ENCODE measurements at places on chromosomes 2 and 18.

GRCh38 chr18:63253428-63254372 is 65.9 kb downstream of the BCL2 start:
- peak; percentile 77 for DNase-seq

GRCh38 chr2:120661551-120661950 is 74.1 kb upstream of the GLI2 start:
- no peak for DNase-seq

DNA sequence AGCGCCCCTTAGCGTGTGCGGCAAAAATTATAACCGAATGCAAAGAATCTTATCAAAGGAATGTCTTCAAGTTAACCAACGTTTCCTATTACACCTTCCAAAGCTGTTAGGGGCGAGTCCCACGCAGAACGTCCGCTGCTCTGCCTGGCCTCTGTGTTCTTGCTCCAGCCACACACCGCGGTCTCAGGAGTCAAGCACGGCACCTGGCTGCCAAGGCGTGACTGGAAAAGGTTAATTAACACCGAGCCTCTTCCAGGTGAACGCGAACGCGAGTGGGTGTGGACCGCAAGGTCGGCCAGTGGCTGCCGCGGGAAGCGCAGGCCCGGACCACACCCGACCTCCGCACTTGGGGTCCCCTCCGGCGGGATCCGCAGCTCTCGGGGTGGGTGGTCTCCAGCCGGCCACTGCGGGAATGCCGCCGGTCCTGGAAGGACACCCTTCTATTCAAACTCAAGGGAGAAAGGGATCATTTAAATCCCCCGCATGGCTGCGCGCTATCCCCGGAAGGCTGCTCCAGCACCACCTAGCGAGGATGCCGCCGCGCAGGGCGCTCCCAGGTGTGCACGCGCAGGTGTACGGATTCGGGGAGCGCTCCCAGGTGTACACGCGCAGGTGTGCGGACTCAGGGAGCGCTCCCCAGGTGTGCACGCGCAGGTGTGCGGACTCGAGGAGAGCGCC is 830 bp downstream of the CYB5A start:
- no peak for DNase-seq

GRCh38 chr2:58341047-58341446 is 99.9 kb upstream of the FANCL start:
- no peak for DNase-seq

GRCh38 chr2:72094701-72095100 is 53.0 kb downstream of the CYP26B1 start:
- no peak for DNase-seq

GRCh38 chr2:68589963-68590362 is 53.4 kb upstream of the PROKR1 start:
- no peak for DNase-seq

GRCh38 chr18:60981682-60982328 is 351.4 kb upstream of the CDH20 start:
- no peak for DNase-seq

DNA sequence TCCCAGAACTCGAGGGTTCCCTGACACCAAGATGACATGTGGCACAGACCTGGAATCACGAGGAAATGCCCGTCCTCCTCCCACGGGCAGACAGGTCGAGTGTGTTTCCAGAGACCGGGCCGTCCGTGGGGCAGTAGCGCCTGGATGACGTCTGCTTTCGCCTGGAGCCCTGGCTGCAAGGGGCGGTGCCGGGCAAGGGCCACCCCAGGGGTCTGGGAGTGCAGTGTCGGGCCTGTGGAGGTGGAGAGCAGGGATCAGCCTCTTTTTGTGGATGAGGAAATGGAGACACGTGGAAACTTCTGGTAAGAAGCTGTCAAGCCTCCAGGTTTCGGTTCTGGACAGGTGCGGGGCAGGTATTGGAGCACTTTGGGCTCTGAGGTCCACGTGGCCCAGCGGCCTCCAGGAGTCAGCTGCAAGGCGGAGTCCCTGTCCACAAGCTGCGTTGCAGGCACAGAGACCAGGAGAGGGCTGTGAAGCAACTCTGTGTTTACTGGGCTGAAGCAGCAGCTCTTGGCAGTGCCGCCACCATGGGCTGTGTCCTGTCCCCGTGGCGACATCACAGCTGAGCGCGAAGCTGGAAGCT is 25.6 kb downstream of the NFATC1 start:
- no peak for DNase-seq

DNA sequence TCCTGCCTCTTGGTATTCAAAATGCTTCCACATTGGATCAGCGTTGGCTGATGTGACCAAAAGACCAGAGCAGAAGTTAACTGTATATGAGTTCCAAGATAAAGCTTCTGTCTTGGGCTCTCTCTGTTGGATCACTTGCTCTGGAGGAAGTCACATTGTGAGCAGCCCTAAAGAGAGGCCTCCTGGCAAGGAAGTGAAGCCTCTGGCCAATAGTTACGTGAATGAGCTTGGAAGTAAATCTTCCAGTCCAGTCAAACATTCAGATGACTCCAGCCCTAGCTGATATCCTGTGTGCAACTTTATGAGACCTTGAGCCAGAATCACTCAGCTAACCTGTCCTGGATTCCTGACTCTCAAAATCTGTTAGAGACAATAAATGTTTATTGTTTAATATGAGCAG is 67.7 kb upstream of the CDKL4 start:
- no peak for DNase-seq

- DNase-seq: no peak
These were observed 9.0 kb downstream of the CAPN10 start for GRCh38 chr2:240595381-240596079.

DNA sequence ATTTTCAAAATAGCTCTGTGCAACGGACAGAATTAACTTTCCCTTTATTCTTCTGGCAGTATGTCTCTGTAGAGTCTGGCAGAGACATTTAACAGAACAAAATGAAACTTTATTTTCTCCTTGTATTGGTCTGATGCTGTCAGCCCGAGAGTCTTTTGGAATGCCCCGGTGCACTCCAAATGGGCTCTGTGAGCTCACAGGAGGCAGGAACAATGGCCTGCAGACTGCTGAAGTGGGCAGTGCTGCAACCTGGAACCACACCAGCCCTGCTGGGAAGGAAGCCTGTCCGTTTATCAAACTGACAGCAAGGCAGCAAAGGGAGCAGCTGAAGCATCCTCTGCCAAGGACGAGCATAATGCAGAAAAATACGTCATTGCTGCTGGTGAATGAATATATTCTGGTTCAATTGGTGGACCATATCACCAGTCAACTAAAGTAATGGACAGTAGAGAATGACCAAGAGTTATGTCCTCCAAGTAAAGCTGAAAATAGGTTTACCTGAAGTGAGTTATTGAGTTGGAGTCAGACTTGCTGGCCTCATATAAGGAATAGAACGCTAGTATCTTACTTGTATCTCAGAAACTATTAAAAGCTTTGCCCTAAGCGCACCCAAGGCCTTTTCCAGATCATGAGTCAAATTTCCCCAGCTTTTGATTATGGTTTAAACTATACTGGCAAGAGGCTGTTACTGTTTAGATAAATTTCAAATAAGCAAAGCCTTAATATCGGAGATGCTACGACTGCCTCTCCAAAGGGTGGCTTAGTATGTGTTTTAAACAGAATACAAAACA is 207.6 kb upstream of the TANK start:
- DNase-seq: no peak

DNA sequence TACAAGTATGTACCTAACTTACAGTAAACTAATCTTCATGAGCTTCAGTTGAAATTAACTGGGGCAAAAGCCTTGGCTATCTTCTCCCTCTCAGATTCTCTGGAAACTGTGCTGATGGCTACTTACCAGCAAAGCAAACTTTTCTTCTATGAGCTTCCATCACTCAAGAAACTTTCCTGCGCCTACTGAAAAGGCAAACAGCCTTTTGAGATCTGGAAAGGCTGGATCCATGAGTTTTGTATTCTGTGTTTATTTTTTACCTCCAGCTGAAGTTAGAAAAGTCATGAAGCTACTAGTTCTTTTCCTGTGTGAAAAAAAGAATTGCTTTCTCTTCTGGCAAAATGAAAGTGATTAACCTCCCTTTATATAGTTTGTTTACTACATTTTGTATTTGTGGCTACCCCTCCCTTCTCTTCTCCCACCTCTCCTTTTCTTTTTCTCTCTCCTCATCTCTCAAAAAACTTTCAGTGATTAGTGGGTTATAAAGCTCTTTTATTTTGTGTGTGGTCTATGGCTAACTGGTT is 49.2 kb upstream of the RNF152 start:
- DNase-seq: no peak

DNA sequence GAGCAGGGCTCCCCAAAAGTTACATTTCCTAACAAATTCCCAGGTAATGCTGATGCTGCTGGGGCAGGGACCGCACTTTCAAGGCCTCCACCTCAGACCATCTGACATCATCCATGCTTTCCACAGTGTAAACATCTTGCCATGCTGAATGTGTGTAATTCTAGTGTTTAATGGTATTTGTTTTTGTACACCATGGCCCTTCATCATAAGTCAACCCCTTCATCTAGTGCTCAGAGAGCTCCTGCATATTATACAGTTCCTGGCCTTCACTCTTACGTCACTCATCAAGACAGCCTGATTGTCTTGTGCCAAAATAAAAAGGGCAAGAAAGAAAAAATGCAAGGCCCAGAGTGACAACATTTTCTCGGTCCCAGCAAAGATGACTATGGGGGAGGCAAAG is 77.5 kb upstream of the ZFP36L2 start:
- DNase-seq: no peak

DNA sequence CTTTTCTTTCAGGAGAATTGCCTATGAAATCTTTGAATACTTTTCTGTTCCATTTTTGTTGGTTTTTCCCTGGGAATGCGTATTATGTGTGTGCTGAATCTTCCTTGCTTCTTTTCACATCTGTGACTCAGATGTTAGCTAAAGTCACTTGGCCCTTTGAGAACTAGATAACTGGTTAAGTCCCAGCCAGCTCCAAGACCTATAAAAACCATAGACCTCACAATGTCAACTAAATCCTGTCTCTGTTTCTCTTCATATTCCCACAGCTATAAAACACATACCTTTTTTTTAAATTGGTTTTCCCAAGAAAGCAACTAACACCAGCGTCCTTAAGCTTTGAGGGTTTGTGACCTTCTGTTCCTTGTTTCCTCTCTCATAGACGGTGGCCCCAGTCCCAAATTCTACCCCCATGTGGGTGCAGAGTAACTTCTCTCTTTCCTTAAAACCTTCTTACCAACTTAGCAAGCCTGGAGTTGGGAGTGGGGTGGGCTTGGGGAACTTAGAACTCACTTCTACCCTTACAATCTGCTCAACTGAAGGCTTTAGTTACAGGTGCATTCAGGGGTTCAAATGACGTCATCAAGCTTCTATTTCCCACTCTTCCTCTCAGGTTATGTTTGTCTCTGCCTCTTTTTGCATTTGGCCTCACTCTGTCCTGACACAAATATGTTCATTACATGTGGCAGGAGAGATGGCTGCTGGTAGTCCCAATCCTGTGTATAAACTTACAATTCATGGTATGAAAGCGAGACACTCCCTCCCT is 58.1 kb upstream of the TGIF1 start:
- DNase-seq: no peak

DNA sequence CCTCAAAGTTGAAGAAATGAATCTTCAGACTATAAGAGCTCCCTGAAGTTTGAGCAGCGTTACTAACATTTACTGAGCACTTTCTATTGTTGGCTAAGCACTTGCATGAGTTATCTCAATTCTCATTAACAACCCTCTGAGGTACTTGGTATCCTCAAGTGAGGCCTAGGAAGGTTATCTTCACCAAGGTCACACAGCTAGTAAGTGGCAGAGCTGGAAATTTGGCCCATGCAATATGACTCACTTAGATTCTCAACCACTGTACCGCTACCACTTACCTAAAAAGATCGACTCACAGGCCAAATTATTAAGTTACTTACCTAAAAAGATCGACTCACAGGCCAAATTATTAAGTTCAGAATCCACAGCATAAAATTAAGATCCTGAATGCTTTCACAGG is 8.7 kb upstream of the METAP1D start:
- no peak for DNase-seq

DNA sequence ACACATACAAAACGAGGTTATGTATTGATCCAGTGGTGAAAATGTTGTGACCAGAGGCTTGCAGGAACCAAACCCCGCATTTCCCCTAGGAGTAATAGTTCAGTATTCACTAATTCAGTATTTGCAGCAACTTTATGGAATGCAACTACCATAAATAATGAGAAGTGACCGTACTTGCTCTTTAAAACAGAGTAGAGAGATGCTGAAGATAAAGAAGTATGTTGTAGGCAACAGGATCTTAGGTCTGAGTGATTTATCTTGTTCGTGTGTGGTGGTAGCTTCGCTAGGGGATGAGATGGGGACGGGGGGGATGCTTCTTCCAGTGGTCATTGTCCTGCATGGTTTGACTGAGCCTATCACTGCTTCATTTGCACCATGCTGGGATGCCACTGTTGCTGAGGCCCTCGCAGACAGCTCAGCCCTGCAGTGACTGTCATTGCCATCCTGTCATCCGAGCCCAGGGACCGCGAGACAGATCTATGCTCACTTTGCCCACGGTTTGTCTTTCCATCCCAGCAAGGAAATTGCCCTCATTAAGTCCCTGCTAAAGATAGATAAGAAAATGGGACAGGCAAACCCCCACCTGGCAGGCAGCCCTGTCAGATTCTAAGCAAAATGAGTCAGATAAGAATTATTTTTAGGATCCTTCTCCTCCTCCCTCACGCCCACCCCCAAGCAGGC is 181.3 kb downstream of the CTIF start:
- DNase-seq: no peak

GRCh38 chr2:67416136-67416535 is 19.0 kb downstream of the ETAA1 start:
- no peak for DNase-seq

GRCh38 chr2:96940001-96940615 is 46.3 kb downstream of the FAM178B start:
- no peak for DNase-seq

DNA sequence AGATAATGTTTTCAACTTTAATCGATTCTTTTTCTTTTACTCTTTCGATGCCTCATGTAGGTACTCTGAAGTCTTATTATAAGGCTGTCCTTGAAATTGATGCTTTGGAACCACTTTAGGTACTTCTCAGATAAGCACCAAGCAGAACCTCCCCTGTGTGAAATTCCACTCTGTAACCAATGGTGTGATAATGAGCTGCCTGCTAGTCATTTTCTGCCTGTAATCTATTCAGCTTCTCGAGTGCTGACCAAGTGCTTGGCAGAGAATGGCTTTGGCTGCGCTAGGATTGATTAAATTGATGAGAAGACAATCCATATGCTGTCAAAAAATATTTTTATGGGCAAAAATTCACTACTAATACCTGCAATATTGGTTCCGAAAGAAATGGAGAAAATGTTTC is 132.1 kb upstream of the STON1 start:
- DNase-seq: no peak

DNA sequence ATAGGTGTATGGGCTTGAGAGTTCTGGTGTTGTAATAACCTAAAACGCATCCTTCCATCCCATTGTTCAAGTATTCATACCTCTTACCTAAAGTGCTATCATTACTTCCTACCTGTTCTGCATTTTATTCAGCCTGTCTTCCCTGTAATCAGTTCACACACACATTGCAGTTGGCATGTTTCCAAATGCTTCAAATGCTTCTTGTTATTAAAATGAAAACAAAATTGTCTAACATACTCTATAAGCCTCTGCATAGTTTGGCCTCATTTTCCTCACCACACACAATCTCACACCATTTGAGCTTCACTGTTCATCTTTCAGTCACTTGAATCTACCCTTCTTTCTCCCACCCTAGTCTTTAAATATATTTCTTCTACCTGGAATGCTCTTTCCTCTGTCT is 1178.2 kb upstream of the NRXN1 start:
- peak; percentile 9 for DNase-seq

All from foreskin melanocyte (primary cell).